ENCODE measurements at places on chromosomes 2 and 18. TPM values are rescaled to one million over a fixed set of nuclear protein-coding genes. Genes with fewer than 3 reads are reported as not detected.

GRCh38 chr2:161424891-161425727 lies 9.0 kb downstream of the TBR1 start:
- DNase-seq = no peak

DNA sequence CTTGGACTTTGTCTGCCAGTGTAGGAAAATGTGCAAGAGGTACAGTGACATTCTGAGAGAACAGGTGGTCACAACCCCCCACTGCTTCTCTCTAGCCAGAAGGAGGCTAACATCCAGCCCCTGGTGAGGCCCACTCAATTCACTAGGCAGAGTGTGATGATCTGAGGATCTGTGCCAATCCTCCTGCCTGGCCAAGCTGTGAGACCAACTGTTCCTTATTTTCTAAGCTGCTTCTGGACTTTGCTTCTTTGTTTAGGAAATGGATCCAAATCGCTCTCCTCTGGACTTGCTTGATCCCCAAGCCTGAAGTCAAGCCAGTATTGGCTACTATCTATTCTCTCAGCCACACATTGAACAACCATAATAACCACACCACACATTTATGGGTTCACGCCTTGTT lies 202.8 kb downstream of the PIK3C3 start:
- DNase-seq = no peak

DNA sequence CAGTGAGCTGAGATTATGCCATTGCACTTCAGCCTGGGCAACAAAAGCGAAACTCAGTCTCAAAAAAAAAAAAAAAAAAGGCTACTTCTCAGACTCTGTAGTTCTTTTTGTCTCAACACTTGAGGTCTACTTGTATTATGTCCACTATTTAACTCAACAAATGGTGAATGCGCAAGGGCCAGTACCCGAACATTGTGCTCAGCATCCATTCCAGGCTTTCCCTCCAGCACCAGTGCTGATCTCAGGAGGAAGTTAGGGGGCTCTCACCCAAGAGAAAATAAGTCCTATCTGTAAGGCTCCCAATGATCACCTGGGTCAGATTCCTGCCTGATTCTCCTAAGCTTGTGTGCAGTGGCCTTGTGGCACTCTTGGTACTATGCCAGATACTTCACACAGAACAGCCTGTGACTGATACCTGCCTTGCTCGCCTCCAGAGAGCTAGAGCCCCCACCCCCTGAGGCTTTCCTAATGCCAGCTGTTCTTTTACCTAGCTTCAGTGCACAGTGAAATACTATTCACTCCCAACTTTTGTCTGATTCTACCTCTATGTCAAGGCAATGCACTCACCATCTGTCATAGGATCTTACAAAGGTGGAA lies 74.9 kb downstream of the INO80D start:
- DNase-seq = no peak

DNA sequence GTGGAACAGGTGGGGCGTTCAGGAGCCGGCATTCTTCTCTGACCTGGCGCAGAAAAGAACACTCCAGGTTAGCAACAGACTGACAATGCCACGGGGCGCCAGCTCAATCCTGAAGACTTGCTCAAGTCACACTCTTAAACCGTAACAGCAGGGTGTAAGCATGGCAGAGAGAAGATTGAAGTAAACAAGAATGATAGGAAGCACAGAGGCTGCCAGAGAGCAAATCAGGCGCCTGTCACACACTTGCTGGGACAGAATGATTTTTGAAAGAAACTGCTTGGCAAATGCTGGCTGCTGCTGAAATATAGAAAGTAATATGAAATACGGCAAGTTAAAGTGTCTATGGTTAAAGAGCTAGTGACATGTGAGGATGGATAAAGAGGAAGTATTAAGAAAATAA lies 80.5 kb downstream of the MEP1B start:
- DNase-seq = no peak

DNA sequence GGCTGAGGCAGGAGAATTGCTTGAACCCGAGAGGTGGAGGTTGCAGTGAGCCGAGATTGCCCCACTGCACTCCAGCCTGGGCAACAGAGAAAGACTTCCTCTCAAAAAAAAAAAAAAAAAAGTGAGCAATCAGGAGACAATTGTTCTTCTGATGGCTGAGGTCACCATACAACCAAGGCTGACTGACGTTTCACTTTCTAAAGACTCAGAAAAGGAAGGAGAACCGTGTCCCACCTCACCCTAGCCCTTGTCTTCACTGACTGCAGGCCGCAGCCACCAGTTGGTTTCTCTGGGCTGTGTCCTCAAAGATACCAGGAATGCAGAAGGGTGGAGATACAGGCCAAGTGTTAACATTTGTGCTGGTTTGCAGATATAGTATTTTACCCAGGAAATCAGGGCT lies 7.7 kb upstream of the SLC35F6 start:
- DNase-seq = no peak

DNA sequence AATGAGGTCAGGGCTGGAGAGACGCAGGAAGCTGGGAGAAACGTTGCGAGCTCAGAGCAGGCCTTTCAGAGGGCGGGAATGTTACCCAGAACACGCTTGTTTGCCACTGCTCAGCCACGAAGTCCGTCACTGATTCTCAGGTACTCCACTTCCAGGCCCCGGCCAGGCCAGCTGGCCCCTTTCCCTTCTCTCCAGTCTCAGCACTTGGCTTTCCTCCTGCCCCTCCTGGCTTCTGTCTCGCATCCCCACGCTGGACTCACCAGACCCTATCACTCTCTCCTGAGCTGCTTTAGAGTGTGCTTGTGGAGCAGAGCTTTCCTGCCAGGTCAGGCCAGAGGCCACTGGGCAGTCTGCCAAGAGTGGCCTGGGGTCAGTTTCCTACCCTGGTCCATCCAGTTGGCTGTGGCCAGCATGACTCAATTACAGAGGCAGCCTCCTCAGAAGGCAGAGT lies 151.4 kb downstream of the TWIST2 start:
- no peak for DNase-seq

DNA sequence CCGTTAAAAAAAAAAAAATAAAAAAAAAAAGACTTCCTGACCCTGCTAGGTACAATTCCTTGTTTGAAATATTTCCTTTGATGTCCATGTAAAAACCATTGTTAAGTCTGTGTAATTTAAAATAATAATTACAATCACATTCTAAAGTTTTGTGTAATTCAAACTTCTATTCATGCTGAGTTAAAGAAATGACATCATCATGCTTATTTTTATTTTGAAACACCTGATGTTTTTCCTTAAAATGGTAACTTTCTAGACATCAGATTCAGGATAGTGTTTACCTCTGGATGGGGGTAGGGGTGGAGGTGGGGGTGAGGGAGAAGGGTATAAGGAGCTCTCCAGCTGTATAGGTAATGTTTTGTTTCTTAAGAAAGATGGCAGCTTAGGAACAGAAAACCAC lies 92.8 kb downstream of the ADCYAP1 start:
- no peak for DNase-seq

DNA sequence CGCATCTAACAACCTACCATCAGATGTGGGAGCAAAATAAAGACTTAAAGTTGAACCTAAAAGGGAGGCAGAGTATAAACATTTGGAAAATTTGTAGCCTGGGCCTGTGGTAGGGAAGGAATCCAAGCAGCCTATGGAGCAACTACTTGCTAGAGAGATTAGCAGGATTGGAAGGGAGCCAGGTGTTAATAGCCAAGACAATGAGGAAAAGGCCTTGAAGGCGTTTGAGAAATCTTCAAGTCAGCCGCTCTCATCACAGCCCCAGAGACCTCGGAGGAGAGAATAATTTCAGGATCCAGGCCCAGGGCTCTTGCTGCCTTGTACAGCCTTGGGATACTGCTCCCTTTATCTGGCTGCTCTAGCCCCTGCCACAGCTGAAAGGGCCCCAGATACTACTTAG lies 219.7 kb downstream of the THSD7B start:
- no peak for DNase-seq

GRCh38 chr2:73503992-73504570 lies 118.4 kb downstream of the ALMS1 start:
- no peak for DNase-seq

DNA sequence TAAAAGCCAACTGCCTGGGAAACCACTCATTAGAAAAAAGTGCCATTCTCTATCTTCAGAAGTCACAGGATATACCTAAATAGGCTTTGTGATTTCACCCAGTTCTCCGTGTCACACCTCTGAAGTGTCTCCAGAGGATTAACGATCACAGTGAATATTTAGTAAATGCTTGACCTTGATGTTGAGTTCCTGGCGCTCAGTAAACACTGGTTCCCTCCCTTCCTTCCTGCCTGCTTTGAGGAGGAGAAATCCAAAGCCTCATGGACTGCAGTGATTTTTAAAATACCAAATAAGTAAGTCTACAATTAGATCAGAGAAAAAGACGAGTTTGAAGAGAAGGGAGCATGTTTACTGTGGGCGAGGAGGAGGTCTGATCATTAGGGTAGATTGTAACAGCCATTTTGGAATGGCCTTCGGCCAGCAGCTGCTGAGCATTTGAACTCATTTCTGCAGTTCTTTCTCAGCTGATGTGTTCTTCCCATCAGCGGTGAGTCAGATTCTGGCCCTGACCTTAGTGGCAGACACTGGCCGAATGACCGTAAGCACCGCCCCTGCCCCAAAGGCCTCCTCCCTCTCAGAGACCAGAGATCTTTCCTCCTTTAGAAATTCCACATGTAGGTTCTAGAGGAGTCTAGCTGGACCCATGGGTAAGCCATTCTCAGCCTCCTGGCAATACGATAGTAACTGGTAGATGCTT lies 62.1 kb upstream of the SLC16A14 start:
- DNase-seq = peak; percentile 69

DNA sequence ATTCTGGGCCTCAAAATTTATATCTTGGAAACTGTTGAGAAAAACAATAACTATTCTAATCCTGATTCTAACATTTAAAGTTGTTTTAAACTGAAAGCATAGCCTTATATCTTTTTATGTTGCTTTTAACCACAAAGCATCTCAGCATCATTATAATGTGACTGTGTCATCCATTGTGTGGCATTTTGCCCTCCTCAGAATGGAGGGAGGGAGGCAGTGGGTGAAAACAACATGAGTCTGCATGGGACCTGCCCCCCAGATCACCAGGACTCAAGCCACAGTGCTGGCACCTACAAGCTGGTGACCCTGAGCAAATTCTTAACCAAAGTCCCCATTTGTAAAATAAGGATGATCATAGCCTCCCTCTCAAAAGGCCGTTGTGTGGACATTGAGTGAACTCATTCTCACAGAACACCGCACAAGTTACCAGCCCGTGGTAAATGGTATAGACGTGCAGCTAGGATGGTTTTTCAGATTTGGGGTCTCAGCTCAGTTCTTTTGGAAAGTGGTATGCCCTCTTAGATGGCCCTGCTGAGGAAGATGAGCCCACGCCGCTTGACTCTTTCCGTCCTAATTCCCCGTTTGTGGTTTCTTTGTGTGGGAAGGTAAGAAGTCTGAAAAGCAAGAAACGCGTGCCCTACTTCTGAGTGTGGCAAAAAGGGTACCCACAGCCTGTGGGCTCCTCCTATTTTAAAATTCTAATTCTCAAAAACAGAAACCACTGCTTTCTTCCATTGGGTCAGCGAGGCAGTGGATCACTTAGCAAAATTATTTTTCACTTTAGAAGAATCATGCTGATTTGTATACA lies 305.0 kb upstream of the ID2 start:
- DNase-seq = no peak

DNA sequence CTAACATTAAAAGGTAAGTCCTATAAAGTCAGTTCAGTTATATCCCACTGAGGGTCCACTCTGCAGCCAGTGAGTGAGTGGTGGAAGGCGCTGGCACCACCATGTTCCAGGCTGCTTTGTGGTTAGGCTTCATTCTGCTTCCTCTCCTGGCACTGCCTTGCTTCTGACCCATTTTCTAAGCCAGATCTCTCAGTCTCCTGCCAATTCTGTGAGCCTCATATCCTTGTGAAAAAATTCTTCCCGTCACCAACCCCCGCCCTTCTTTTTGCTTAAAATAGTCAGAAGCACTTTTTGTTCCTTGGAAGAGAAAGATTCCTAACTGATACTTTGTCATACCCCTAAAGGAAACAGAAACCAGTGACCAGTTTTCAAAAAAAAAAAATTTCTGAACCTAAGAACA lies 139.8 kb upstream of the NCK2 start:
- DNase-seq = peak; percentile 45

DNA sequence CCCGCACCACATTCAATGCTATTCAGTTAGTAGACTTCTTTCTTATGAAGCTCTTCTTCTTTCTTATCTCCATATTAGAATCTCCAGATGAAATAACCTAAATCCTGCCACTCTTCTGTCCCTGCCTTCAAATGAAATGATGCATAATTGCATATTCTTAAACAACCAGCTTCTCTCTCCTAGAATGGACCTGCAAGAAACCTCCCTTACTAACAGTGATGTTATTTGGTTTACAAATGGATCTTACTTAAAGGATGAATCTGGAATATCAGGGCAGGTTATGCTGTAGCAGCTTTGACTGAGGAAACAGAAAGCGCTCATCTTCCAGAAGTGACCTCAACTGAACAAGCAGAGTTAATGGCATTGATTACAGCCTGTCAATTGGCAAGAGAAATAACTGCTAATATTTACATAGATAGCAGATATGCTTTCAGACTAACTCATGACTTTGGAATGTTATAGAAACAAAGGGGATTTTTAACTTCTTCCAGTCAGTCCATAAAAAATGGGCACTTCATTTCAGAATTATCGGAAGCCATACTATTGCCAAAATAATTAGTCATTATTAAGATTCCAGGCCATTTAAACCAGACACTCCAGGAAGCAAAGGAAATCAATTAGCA lies 755.7 kb upstream of the HS6ST1 start:
- no peak for DNase-seq

GRCh38 chr2:230991598-230991997 lies 4.3 kb upstream of the SPATA3 start:
- DNase-seq = no peak

- no peak for DNase-seq
Observed at GRCh38 chr2:162473-163382, 101.1 kb downstream of the SH3YL1 start.

- no peak for DNase-seq
Observed at GRCh38 chr2:67389286-67389685, 7.8 kb upstream of the ETAA1 start.

DNA sequence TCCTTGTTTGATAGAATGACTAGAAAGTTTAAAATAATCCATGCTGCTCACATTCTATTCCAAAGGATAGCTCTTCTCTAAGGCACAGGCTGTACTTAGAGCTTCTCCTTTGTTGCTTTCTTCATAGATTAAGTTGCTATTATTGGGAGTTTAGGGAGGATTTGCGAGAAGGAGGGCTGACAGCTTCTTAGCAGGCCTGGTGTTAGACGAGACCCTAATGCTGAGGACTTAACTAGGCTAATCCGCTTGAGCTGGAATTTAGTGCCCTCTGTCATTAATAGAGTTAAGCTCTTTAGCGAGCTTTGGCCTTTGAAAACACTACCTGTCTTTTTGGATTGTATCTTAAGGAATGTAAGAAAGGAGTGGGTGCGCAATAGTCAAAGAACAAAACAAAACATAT lies 81.3 kb downstream of the MOGAT1 start:
- no peak for DNase-seq

GRCh38 chr2:98592565-98592964 lies 15.7 kb downstream of the COA5 start:
- DNase-seq = no peak

- no peak for DNase-seq
Observed at GRCh38 chr2:70947556-70948184, 12.0 kb downstream of the ATP6V1B1 start.

Gene HRH4
- total RNA-seq = not detected

Gene NTSR2
- total RNA-seq = not detected

Gene BCS1L
- 49.7 TPM for total RNA-seq

Gene CELF4
- total RNA-seq = 0.18 TPM

Gene SALL3
- not detected for total RNA-seq

Gene CRYBA2
- not detected for total RNA-seq

Gene EGR4
- not detected for total RNA-seq

Gene PID1
- total RNA-seq = 7.0 TPM

Gene GALM
- 11.8 TPM for total RNA-seq

Gene ANKRD23
- 36.1 TPM for total RNA-seq

Gene CNTNAP5
- total RNA-seq = not detected
